ENCODE measurements at places on chromosomes 6 and 20.
A peak's percentile ranks its signal among the peaks of the same experiment; 100 is the strongest.

GRCh38 chr6:167839755-167840154 is 13.0 kb downstream of the AFDN start:
- no peak for DNase-seq
- H3K27me3 ChIP-seq, result no peaks in the 10 kb centered on the region
- no peaks in the 10 kb centered on the region for H3K36me3 ChIP-seq

GRCh38 chr20:57393321-57394120 is 2.3 kb downstream of the RBM38 start:
- peak overlapping the region; percentile 99 for H3K4me3 ChIP-seq
- H3K27me3 ChIP-seq, result no peaks in the 10 kb centered on the region
- peaks cover 40% of the 10 kb centered on the region for H3K36me3 ChIP-seq
- H3K4me1 ChIP-seq, result peaks cover 70% of the 10 kb centered on the region
- no peak for DNase-seq

DNA sequence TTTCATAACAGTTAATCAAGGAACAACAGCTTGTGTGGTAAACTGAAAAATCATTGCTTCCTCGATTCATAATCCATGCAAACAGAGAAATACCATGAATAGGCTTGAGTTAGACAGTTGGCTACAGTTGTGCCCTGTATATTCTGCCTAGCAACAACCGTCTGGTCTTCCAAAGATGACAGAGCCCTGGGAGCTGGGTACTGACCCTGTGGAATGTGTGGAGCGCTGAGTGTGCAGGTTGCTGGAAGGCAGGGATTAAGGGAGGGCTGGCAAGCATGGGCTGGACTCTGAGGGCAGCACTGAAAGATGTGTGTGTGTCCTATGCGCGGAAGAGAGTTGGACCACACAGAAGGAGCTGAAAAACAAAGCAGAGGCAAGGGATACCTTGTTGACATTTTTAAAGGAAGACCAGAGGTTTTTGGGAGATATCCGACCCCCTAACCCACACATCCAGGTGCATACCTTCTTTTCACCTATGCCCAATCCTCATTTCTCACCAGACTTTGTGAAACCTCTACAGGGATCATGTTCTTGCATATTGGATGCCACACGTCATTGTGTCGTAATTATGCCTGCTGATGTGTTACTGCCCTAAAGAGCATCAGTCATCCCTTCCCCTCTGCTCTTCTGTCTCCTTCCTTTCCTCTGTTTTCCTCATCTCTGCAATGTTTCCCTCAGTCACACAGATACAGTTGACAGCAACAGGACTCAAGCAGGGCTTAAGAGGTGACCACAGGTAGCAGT is 58.2 kb upstream of the VGLL2 start:
- H3K4me1 ChIP-seq, result no peaks in the 10 kb centered on the region
- no peak for DNase-seq
- no peak overlapping the region for H3K27ac ChIP-seq
- H3K27me3 ChIP-seq, result no peaks in the 10 kb centered on the region

DNA sequence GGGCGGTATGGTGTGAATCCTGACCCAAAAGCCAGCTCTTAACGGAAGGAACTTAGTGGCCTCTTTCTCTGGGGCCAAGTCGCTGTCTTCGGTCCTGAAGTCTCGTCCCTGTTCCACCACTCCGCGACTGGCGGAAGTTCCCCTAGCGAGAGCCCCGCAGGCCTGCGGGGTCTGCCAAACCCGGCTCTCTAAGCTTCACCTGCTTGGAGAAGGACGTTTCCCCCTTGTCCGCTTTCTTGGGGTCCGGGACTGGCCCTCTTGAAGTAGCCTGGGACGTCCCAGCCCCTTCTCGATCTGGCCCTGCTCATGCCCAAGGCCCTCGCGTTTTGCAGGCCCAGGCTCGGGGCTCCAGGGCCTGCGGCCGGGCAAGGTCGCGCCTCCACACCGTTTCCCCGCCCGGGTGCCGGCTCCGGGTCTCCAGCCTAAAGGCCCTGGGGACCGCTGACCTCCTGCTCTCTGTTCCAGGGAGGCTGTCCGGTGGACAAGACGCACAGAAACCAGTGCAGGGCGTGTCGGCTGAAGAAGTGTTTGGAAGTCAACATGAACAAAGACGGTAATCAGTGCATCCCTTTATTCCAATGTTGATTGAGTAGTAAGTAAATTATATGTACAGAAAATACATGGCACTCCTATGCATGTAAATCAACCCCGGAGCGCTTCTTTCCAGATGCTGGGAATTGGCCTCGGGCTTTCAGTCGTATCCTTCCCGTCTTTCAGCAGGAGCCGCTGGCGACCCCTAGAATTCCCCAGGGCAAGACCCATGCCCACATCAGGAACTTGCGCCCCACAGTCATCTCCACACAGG is 8.8 kb downstream of the NR2E1 start:
- no peak overlapping the region for H3K4me3 ChIP-seq
- no peak overlapping the region for H3K27ac ChIP-seq
- H3K36me3 ChIP-seq, result no peaks in the 10 kb centered on the region
- H3K27me3 ChIP-seq, result peaks cover 58% of the 10 kb centered on the region
- peaks cover 29% of the 10 kb centered on the region for H3K4me1 ChIP-seq
- DNase-seq, result no peak

GRCh38 chr6:9699888-9700287 is 715.0 kb downstream of the TFAP2A start:
- H3K4me3 ChIP-seq, result no peak overlapping the region
- H3K36me3 ChIP-seq, result no peaks in the 10 kb centered on the region
- DNase-seq, result no peak
- H3K27ac ChIP-seq, result no peak overlapping the region
- H3K27me3 ChIP-seq, result no peaks in the 10 kb centered on the region
- H3K4me1 ChIP-seq, result no peaks in the 10 kb centered on the region

DNA sequence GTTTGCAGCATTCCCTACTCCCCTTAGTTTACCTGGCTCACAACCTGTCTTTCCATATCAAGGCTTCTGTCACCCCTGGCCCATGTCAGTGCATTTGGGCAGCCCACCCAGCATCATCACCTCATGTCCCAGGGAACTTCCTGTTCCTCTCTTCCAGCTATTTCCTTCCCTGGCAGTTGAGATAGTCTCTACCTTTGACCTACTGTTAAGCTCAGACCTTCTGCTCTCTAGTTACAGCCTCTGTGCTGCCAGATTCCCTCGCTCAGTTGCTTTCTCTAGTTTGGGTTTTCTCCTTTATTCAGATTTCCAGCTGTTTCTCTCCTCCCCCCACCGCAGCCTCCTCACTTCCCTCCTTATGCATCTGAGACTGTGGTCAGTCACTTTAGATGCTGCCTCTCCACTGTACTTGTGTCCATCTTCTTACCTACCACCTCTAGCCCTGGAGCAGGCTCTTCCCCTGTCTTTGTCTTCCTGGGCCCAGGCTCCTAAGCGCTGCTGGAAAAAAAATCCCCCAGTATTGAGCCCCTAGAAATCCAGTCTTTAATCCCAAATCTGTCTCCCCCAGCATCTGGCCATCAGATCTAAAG is 16.3 kb downstream of the PTPN1 start:
- no peak overlapping the region for H3K4me3 ChIP-seq
- no peak for DNase-seq
- no peaks in the 10 kb centered on the region for H3K27me3 ChIP-seq
- peaks cover 7% of the 10 kb centered on the region for H3K36me3 ChIP-seq
- H3K27ac ChIP-seq, result no peak overlapping the region

DNA sequence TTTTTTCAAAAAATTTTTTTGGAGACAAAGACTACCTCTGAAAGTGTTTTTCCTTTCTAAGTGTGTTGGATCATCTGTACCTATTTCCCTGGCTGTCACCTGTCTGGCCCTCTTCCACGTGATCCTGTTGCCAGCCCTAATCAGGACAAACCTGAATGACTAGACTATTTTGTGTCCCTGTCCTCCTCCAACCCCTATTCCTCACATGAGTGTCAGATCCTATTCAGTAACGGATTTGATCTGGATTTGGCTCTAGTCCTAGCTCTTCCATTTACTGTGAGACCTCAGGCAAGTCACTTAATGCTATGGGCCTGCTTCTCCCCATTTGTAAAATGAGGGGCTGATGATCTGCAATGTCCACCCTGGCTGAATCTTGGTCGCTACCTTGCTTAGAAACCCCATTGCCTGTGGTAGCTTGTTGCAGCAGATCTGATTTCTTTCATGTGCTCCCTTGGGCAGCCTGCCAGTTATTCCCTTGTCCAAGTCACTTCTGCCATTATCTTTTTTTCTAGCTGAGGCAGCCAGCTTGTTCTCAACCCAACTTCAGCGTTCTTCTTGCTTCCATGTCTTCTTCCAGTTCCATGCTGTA is 4.8 kb downstream of the PHF20 start:
- peaks cover 59% of the 10 kb centered on the region for H3K4me1 ChIP-seq
- H3K36me3 ChIP-seq, result peaks cover 8% of the 10 kb centered on the region
- no peaks in the 10 kb centered on the region for H3K27me3 ChIP-seq
- H3K27ac ChIP-seq, result no peak overlapping the region

GRCh38 chr6:44548319-44548718 is 160.8 kb downstream of the CDC5L start:
- no peaks in the 10 kb centered on the region for H3K36me3 ChIP-seq
- no peak overlapping the region for H3K27ac ChIP-seq
- H3K27me3 ChIP-seq, result no peaks in the 10 kb centered on the region
- no peak overlapping the region for H3K4me3 ChIP-seq

- H3K27me3 ChIP-seq, result no peaks in the 10 kb centered on the region
- DNase-seq, result no peak
- H3K4me1 ChIP-seq, result no peaks in the 10 kb centered on the region
Measured at GRCh38 chr6:38065734-38066305, 246.3 kb downstream of the ZFAND3 start.

GRCh38 chr6:149314325-149314905 is 3.1 kb upstream of the TAB2 start:
- peaks cover 7% of the 10 kb centered on the region for H3K4me1 ChIP-seq
- no peaks in the 10 kb centered on the region for H3K27me3 ChIP-seq
- no peak overlapping the region for H3K27ac ChIP-seq
- no peak for DNase-seq

- H3K27me3 ChIP-seq, result no peaks in the 10 kb centered on the region
- no peaks in the 10 kb centered on the region for H3K36me3 ChIP-seq
- H3K27ac ChIP-seq, result no peak overlapping the region
- no peak for DNase-seq
Measured at GRCh38 chr6:14450578-14450977, 333.0 kb downstream of the CD83 start.

DNA sequence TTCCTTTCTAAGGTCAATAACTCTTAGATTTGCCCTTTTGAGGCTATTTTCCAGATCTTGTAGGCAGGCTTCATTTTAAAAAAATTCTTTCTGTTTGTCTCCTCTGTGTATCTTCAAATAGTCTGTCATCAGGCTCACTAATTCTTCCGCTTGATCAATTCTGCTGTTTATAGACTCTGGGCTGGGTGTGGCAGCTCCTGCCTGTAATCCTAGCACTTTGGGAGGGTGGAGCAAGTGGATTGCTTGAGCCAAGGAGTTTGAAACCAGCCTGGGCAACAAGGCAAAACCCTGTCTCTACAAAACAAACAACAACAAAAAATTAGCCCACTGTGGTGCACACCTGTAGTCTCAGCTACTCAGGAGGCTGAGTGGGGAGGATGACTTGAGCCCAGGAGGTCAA is 40.0 kb upstream of the SCP2D1 start:
- no peaks in the 10 kb centered on the region for H3K36me3 ChIP-seq
- no peak for DNase-seq
- H3K4me3 ChIP-seq, result no peak overlapping the region
- no peaks in the 10 kb centered on the region for H3K4me1 ChIP-seq

DNA sequence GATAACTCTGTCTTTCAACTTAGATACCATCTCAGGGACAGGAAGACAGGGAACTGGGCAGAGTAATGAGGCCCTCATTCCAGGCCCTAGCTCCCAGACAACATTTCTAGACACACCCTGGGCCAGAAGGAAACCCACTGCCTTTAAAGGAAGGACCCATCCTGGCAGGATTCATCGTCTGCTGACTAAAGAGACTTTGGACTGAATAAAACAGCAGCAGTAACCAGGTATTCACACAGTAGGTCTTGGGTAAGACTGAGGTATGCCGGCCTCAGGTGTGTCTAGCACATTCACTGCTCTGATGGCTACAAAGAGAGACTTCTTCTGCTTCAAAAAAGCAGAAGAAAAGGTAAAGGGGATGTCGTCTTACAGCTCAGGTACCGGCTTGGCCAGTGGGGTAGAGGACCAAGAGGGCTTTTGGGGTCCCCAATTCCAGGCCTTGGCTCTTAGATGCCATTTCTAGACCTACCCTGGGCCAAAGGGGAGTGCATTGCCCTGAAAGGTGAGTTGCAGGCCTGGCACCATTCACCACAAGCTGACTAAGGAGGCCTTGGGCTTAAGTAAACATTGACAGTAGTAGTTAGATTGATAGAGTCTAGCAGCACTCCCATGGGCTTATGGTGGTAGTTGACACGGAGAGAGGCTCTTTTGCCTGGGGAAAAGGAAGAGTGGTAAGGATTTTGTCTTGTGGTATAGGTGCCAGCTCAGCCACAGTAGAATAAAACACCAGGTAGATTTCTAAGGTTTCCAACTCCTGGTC is 13.4 kb downstream of the SNX14 start:
- H3K27me3 ChIP-seq, result no peaks in the 10 kb centered on the region
- no peak overlapping the region for H3K4me3 ChIP-seq
- DNase-seq, result no peak
- H3K27ac ChIP-seq, result no peak overlapping the region

DNA sequence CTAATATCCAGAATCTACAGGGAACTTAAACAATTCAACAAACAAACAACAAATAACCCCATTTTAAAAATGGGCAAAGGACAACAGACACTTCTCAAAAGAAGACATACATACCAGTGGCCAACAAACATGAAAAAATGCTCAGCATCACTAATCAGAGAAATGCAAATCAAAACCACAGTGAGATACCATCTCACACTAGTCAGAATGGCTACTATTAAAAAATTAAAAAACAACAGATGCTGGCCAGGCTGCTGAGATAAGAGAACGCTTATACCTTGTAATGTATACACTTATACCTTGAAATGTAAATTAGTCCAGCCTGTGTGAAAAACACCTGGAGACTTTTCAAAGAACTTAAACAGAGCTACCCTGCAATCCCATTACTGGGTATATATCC is 166.8 kb downstream of the IBTK start:
- H3K27me3 ChIP-seq, result no peaks in the 10 kb centered on the region
- H3K4me3 ChIP-seq, result no peak overlapping the region
- H3K4me1 ChIP-seq, result no peaks in the 10 kb centered on the region
- H3K27ac ChIP-seq, result no peak overlapping the region

GRCh38 chr6:41894366-41895299 is 542 bp downstream of the USP49 start:
- no peak for DNase-seq
- H3K27ac ChIP-seq, result peak overlapping the region; percentile 77
- peaks cover 23% of the 10 kb centered on the region for H3K4me1 ChIP-seq
- no peaks in the 10 kb centered on the region for H3K27me3 ChIP-seq
- H3K4me3 ChIP-seq, result peak overlapping the region; percentile 30
- H3K36me3 ChIP-seq, result no peaks in the 10 kb centered on the region

GRCh38 chr20:48002517-48002970 is 217.3 kb upstream of the SULF2 start:
- H3K4me3 ChIP-seq, result no peak overlapping the region
- H3K27me3 ChIP-seq, result no peaks in the 10 kb centered on the region

DNA sequence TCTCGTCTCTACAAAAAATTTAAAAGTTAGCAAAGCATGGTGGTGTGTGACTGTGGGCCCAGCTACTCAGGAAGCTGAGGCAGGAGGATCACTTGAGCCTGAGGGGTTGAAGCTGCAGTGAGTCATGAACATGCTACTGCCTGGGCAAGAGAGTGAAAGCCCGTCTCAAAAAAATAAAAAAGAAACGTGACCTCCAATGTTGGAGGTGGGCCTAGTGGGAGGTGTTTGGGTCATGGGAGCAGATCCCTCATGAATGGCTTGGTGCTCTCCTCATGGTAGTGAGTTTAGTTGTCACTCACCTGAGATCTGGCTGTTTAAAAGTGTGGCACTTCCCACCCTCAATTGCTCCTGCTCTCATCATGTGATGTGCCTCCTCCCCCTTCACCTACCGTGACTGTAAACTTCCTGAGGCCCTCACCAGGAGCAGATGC is 24.3 kb downstream of the RBL1 start:
- peaks cover 36% of the 10 kb centered on the region for H3K4me1 ChIP-seq
- no peaks in the 10 kb centered on the region for H3K27me3 ChIP-seq
- peak; percentile 35 for DNase-seq
